ENCODE measurements at places on chromosomes 3 and 15. TPM values are rescaled to one million over a fixed set of nuclear protein-coding genes. Genes with fewer than 3 reads are reported as not detected.

GOLGA8M gene
- not detected for total RNA-seq

CLPX gene
- total RNA-seq: 38.3 TPM

ARHGAP31 gene
- total RNA-seq: 18.4 TPM

ISL2 gene
- not detected for total RNA-seq

AMT gene
- total RNA-seq: 1.4 TPM

FAM162A gene
- 12.0 TPM for total RNA-seq

UBP1 gene
- total RNA-seq: 100 TPM
